ENCODE measurements at places on chromosomes 13 and 19. TPM values are rescaled to one million over a fixed set of nuclear protein-coding genes. Genes with fewer than 3 reads are reported as not detected.

DNA sequence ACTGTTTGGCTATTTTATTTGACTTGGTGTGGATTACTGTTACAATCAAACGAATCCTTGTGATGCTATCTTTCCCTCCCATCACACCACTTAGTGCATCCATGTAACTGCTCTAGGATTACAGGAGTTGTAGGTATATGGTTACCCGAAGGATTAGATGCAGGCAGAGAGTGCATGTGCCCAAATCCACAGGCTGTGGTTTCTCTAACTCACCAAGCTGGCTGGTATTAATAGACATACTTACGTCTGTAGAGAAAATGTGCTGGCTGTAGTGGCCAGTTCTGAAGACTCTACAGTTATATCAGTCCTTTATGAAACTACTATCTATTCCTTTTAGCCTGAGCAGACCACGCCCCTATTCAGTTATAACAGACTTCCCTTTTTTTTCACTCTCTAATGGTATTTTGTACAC is 1.1 kb upstream of the HMGB1 start:
- no peak for DNase-seq

- DNase-seq = peak; percentile 80
These were observed 9.9 kb upstream of the FPR3 start for GRCh38 chr19:51784922-51785690.

TUBA3C gene
- total RNA-seq = not detected

DNA sequence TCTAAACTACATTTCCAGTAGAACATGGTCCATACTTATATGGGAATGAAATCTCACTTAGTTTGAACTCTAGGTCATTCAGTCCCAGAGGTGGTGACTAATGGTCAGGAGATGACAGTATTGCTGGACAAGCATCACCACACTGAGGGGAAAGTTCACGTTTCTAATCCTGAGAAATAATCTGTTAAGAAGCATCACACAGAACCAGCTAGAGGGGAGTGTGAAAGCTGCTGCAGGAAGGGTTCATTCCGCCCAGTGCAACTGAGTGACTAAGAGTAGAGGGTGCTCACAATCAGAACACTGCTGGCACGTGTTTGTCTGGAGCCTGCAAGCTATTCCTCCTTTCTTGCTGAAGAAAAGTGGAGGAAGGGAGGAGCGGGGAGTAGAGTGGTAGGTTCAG is 2.7 kb downstream of the COL4A1 start:
- peak; percentile 57 for DNase-seq

DNA sequence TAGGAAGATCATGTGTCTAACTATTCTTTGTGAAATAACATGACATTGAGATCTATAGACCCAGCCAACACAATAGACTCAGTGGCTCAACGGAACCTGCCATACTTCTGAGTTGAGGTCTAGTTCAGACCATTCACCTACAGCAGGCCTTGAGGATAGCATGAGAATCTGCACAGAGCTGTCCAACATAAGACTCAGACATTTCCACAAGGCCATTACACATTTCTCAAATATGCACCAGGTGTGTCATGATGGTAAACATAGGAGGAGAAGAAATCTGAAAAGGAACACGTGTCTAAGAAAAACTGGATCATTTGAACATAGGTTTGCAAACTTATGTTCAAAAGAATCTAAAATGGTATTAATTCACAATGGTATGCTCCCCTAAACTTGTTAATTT is 421.4 kb downstream of the SLITRK6 start:
- DNase-seq = no peak

GRCh38 chr13:41356786-41357185 is 45.7 kb downstream of the NAA16 start:
- DNase-seq = no peak

DNA sequence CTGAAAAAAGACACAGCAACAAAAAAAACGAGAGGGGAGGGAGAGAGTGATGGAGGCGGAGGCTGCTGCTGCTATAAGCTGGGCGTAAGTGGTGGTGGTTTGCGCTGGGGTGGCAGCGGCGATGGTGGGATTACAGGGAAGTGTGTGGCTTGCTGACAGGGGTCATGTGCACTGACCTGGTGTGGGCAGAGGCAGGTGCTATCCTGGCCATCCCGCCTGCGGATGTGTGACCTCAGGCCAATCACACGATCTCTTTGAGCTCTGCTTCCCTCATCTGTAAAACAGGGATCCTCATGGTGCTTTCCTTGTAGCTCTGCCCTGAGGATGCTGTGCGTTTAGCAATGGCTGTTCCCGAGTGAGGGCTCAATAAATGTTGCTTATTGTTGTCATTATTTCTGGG is 3.3 kb upstream of the ZNF580 start:
- no peak for DNase-seq

CAMSAP3 gene
- not detected for total RNA-seq

- no peak for DNase-seq
These were observed 4.2 kb downstream of the FNDC3A start for GRCh38 chr13:48979892-48980291.
